GM12865 (cell line): ENCODE measurements at places on chromosomes 2 and 18.
A peak's percentile ranks its signal among the peaks of the same experiment; 100 is the strongest.

DNA sequence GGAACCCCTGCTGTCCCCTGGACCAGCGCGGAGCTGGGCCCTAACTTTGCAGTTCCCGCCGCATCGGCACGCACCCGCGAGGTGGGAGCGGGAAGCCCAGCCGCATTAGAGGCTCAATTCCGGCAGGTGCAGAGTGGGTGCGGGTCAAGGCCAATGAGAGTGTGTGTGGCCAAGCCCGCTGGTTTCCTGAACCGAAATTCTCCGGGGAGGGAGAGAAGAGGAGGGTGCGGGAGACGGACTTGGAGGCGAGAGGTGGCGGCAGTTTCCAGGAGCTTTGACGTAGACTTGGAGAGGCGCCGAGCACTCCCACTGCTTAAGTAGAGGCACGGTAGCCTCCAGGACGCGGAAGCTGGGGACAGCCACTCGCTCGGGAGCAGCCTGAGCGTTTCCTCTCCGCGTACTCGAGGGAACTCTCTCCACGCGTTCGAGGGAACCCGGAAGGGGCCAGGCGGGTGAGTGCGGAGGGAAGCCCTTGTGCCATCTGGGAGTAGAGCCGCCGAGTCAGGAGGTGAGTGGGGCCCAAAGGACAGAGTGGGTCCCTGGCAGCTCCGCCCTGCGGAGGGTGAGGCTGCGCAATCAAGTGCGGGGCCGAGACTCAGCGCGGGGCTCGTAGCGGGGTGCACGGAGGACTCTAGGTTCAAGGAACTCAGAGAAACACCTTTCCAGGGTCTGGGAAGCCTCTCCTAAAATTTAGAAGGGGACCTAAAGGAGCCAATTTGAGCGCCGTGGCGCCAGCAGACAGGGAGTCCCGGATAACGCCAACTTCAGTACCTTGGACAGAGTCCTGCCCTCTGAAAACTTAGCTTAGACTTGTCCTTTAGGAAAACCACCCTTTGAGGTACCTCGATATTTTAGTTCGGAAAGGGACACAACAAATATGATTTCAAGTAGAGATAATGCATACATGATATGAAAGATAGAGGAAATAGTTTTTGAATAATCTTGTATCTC is at the start of gene FAM237A:
Gene FAM237A (plus strand): TSS at position 413 of the 951 bp plus-strand sequence. CDS start 1,750 bp downstream, outside the sequence.
- peak; percentile 15 for DNase-seq

GRCh38 chr2:21772624-21773023 is 648.9 kb downstream of the TDRD15 start:
- no peak for DNase-seq

- DNase-seq = no peak
Measured at GRCh38 chr2:196356332-196356731, 185.0 kb upstream of the STK17B start.

DNA sequence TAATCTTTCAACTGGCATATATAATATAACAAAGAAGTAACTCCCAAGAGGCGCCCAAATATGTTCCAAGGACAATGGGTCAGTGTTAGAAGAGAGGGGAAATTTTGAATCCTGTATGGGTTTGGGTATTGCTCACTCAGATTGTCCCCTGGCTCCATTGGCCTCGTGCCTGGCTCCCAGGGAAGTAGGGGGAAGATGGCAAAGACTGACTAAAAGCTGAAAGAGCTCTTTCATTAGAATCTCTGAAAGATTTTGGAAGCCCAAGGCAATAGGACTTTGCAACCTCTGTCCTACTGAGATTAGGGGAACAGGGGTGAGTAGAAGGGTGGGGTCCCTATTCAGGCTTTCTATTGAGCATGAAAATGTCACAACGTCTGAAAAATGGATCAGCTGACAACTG is 1272.8 kb upstream of the ZEB2 start:
- no peak for DNase-seq

- no peak for DNase-seq
Measured at GRCh38 chr2:167342769-167343168, 454.5 kb downstream of the XIRP2 start.

GRCh38 chr2:209495855-209496585 is 72.2 kb downstream of the MAP2 start:
- no peak for DNase-seq

DNA sequence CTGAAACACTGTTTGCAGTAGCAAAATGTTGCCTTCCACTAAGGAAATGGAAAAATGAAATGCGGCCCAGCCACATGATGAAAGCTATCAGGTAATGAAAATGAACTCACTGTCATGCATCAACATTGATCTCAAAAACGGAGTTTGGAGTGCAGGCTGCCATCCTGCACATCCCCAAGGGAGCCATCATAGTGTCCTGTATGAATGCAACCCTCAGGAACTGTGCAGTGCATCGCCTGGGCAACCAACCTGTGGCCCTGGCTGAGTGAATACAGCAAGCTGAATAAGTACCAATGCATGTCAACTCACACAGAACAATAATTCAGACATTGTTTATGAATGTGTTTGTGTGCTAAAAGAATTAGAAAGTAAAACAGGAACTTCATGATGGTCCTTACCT is 23.1 kb upstream of the TXNDC2 start:
- DNase-seq = no peak

DNA sequence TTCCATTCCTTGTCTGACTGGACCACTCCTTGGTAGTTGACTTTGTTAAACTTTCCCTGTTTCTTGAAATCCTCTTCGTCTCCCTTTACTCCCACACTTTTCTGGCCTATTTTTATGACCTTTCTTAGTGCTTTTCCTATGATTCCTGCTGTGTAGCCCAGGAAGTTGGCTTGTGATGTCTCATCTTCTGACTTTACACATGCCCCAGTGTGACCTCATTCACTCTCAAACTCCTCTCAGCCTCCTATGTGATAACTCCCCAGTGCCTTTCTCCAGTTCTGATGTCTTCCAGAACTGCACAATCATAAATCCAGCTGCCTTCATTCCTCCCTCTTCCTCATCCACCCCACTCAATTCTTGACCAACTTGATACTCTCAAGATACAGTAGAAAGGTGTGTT is 407.6 kb downstream of the TGIF1 start:
- DNase-seq = no peak

- DNase-seq = no peak
Measured at GRCh38 chr2:107411267-107411666, 415.4 kb upstream of the RGPD4 start.

DNA sequence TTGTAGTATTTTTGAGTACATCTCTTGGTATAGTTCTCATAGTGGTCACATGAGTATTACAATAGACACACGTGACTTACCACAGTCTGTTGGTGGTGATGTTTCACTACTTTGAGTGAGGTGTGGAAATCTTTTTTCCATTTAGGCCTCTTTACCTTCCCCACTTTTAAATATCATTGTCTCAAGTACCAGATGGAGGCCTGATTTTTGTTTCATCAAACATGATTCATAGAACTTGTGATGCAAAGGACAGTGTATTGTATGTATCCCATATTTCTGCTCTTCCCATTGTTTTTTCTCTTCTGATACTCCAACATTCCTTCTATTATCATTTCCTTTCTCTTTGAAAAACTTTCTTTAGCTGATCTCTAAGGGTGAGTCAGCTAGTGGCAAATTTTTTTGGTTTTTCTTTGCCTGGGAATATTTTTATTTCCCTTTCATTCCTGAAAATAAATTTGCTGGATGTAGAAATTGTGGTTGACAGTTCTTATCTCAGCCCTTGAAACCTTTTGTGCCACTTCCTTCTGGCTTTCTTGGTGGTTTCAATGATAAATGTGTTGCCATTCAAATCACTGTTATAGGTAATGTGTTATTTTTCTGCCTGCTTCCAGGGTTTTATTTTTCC is 32.8 kb downstream of the RFX8 start:
- DNase-seq = no peak

GRCh38 chr2:182667315-182667695 is 48.8 kb upstream of the DNAJC10 start:
- no peak for DNase-seq

GRCh38 chr2:167509586-167509985 is 621.3 kb downstream of the XIRP2 start:
- DNase-seq = no peak

DNA sequence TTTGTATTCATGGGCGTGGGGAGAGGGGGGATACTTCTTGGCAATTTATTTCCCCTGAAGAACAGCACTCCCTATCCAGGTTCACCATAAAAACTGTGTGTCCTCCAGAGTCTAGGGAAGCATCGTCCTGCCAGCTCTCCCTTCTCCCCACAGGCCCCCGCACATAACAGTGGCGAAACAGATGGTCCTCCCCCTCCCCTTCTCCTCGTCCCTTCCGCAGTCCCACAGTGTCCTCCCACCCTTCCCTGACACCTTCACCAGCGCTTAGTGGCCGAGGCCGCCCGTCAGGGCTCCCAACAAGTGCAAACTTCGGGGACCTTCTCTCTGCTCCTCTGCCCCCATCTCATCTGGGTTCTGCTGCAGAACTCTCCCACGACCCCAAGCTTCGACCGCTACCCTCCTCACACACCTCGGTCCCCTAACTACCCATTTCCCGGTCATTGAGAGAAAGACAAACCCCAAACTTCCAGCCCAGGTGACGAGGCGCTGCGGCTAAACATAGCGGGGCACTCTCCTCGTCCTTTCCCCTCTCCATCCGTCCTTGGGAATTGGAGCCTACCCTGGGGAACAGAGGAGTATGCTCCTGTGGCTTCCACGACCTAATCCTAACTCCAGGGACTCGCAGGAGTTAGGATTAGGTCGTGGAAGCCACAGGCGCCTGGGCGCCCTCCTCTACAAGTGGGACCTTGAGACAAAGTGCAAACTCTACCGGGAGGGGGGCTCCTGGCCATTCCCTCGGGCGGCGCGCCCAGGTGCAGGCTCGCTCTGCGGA is 971 bp downstream of the ZNF385B start:
- no peak for DNase-seq

DNA sequence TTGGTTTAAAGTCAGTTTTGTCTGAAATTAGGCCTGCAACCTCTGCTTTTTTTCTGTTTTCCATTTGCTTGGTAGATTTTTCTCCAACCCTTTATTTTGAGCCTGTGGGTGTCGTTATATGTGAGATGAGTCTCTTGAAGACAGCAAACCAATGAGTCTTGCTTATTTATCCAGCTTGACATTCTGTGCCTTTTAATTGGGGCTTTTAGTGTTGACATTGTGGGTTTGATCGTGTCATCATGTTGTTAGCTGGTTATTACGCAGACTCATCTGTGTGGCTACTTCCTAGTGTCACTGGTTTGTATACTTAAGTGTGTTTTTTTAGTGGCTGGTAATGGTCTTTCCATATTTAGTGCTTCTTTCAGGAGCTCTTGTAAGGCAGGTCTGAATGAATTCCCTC is 18.8 kb downstream of the TMEM87B start:
- DNase-seq = no peak

GRCh38 chr2:235613649-235614048 is 119.8 kb downstream of the AGAP1 start:
- DNase-seq = no peak

DNA sequence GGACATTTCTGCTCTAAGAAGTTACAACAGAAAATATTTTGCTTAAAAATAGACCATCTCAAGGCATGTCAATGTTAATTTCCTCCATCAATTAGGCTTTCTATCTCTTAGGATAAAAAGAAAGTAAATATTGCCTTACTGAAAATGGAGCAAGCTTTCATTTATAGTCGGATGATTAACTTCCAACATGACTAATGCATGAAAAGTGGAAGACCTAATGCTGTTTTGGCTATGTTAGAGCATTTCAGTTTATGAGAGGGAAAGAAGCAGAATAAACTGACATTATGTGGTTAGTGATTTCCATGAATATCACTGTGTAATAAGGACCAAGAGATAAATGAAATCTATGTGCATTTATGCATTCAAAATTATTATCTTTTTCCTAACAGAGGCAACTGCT is 475.2 kb upstream of the UBE2E3 start:
- no peak for DNase-seq

DNA sequence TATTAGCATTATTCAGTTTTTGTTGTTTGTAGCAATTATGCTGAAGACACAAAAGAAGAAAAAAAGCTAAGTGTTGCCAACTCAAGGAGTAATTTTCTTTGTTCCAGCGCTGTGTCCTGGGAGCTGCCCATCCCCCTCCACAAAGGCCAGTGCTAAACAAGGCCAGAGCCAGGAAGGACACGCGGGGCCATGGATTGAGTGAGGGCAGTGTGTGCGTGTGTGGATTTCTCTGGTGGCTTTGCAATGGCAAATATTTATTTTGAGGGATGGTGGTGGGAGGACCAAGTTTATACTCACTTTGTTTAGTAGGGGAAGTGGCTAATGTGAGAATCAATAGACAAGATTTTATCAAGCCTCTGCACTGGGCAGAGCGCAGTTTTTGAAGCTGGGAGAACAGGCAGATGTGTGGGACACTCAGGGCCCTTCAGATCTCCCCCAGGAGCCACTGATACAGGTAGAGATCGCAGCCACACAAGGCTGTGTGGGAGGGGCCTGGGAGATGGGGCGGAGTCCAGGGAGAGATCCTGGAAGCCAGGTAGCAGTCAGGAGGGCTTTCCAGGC is 11.4 kb downstream of the AGAP1 start:
- no peak for DNase-seq

DNA sequence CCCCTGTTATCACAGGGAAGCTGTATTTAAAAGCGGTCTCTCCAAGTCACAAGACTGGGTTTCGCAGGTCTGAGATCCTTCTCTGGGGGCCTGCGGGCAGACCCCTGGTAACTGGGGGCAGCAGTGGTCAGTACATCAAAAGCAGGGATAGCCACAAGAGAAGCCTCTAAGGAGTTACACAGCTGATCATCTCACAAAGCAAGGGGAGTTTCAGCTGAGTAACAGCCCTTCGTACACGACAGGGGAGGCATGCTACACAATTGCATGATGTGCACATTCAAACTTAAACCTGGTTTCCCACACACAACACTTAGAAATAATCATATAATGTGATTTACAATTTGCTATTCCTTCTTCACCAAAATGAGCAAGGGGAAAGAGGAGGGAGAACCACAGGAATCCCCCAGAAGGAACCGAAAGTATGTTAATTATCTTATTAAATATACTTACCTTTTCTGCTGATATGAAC is 87.5 kb downstream of the TMEM131 start:
- peak; percentile 69 for DNase-seq

DNA sequence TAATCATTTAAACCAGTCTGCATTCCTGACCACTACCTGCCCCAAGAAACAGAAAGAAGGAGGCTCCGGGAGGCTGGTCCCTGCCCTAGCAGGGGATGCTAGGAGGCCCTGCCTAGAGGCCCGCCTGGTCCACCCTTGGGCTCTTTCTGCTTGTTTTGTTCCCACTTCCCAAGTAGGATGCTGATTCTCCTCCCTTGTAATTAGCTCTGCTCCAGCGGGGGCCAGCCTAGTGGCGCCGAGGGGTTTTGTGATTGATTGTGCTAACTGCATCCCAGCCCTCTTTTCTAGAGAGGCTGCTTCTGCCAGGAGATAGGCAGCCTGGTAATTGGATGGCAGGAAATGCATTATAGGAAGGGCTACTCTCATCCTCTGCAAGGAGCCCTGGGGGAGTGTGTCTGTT is 220.0 kb downstream of the LOXHD1 start:
- no peak for DNase-seq
